ENCODE measurements at places on chromosomes 3 and 15. TPM values are rescaled to one million over a fixed set of nuclear protein-coding genes. Genes with fewer than 3 reads are reported as not detected.
A peak's percentile ranks its signal among the peaks of the same experiment; 100 is the strongest.

Gene ZNF445
- total RNA-seq = 16.8 TPM

Gene RASGRP1
- total RNA-seq = 101 TPM

Gene DUOXA1
- not detected for total RNA-seq

Gene RLBP1
- not detected for total RNA-seq

Gene LRRC15
- total RNA-seq = not detected

Gene IMPDH2
- 121 TPM for total RNA-seq

Gene LMAN1L
- total RNA-seq = 2.4 TPM

Gene FBXO40
- not detected for total RNA-seq

GRCh38 chr15:77620297-77620696 is 12.4 kb downstream of the LINGO1 start:
- DNase-seq = no peak

DNA sequence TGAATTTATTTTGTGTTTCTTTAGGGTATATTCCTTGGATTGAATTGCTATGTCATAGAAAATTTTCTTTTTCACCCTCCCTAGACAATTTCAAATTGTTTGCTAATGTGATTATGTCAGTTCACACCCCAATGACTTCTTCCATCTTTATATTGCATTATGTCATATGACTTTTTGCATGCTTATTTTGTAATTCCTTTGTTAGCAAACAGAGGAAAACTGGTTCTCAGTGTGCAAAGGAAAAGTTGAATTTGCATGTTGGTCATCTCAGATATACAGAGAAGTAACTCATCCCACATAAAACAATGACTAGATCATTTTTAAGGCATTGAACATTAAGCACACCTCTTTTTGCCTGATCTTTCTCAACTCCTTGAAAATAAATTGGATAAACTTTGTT is 3.3 kb upstream of the RNF13 start:
- no peak for DNase-seq

DNA sequence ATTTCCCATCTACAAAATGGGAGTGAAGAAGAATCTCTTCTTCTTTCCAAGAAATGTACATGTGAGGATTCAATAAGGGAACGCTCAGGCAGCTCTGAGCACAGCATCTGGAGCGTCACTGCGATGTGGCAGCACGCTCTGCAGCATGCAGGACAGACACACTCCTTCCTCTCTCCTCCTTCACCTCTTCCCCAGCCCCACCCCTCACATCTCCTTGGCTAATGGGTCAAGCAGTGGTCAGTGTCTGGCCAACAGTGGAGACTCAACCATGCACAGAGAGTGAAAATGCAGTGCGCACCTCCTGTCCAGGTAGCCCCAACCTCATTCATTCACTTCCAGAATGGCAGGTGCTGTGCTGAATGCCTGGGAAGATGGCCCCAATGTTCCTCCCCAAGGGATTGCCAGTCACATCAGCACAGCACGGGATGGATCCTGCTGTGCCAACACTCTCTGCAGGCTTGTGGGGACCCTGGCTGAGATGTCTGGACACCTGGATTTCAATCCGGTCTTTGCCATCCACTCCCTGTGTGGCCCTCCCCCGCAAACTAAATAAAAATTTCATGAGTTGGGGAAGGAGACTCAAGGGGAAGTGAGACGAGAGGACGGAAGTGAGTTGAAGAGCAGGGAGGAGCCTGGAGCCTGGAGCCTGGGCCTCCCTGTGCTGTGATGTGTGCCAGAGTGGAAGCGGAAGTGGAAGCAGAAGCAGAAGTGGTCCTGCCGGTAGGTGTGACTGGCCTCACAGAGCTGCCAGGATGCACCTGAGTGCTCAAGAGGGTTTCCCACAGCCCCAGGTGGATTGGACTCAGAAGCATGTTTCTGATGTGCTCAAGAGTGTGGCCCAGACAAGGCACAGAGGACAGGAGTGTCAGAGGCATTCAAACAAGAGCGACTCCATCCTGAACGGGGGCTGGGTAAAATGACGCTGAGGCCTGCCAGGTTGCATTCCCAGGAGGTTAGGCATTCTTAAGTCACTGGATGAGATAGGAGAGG is 163.9 kb downstream of the SMAD6 start:
- DNase-seq = no peak

DNA sequence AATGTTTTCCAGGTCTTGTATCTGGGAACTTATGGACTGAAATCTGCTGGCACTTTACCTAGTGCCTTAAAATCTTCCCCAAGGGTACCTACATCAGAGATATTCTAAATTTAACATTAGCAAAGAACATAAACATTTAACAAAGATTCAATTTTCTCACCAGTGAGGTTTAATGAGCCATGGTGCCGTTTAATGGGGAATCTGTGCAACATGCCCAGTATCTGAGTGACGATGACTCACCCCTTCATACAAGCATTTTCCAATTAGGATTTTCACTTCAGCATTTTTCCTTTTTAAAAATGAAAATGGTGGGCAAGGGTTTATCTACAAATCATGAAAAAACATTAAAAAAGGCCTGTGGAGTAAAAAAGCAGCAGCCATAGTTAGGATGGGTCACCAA is 189.4 kb downstream of the SLC9A9 start:
- DNase-seq = no peak

- no peak for DNase-seq
Observed at GRCh38 chr15:100291106-100291505, 50.7 kb downstream of the ADAMTS17 start.

DNA sequence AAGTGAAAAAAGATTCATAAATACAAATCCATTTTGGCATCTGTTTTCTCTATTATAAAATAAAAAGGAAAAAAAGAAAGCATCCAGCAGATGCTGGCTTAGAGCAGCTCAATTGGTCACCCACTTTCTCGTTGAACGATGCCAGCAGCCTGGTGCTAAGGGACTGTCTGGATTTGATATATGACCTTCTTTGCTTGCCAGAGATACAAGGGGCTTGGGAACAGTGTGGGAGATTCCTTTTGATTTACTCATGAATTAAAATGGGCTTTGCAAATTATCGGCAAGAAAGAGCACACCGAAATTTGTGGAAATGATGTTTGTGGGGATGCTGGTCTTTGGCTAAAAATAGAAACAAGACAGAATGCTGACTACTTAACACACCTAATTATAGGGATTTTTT is 210.3 kb upstream of the STT3B start:
- DNase-seq = no peak

- no peak for DNase-seq
Observed at GRCh38 chr3:190265126-190265525, 57.1 kb downstream of the CLDN1 start.

GRCh38 chr3:99579246-99579645 is 59.1 kb upstream of the COL8A1 start:
- no peak for DNase-seq

DNA sequence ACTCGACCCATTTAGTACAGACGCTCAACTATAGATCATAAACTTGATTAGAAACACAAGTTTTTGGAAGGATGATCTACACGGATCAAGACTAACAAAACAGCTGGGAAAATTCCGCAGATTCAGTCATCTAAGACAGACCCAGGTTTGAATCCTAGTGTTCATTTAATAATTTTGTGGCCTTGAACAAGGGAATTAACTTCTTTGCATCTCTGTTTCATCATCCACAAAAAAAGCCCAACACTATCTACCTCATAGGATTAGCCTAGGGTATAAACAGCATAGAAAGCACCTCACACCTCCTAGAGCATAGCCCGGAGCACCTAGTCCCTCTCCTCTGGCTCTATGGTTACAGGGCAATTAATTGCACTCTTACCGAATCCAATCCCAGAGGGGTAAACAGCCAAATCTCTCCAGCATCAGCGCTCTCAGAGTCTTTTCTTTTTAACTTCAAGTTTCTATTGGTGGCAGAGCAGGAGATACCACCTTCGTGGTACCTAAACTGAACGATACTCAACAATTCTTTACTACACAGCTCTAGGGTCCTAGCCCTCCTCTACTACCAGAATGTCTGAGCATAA is 3.5 kb downstream of the TBL1XR1 start:
- no peak for DNase-seq

- no peak for DNase-seq
Observed at GRCh38 chr3:55558316-55558715, 71.2 kb upstream of the WNT5A start.

GRCh38 chr15:96340598-96341512 is 10.4 kb downstream of the NR2F2 start:
- no peak for DNase-seq

DNA sequence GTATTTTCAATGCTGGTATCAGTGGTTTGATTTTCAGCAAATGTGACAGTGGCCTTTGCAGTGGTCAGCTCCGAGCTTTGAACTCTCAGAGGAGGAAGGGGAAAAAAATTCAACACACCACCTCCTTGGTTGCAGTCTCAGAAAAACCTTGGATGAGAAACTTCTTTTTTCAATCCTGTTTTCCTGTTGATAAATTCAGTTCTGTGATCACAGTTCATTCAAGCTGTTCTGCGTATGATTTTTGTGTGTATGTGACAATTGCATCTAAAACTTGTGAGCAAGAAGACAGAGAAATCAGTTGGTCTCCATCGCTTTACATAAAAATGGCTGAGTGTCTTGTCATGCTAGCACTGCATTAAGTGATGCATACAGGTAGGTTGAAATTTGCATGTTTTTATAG is 19.2 kb downstream of the ZBTB38 start:
- DNase-seq = no peak

DNA sequence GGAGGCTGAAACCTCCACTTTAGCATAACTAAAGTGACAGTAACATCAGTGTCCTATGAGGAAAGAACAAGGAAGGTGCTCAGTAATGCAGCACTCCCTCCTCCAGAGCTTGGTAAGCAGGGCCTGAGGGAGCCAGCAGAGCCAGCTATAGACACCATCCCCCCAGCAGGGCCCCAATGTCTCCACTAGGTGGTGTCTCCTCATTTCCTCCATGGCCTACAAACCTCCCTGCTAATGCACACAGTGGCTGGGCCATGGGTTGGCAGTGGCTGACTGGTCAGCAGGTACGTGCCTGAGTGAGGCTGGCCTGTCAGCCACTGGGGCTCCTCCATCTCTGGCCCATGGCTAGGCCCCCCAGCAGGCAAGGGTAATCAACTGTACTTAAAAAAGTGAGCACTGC is 13.6 kb downstream of the MRPS25 start:
- peak; percentile 25 for DNase-seq

GRCh38 chr15:57643826-57644225 is 52.1 kb downstream of the MYZAP start:
- no peak for DNase-seq

DNA sequence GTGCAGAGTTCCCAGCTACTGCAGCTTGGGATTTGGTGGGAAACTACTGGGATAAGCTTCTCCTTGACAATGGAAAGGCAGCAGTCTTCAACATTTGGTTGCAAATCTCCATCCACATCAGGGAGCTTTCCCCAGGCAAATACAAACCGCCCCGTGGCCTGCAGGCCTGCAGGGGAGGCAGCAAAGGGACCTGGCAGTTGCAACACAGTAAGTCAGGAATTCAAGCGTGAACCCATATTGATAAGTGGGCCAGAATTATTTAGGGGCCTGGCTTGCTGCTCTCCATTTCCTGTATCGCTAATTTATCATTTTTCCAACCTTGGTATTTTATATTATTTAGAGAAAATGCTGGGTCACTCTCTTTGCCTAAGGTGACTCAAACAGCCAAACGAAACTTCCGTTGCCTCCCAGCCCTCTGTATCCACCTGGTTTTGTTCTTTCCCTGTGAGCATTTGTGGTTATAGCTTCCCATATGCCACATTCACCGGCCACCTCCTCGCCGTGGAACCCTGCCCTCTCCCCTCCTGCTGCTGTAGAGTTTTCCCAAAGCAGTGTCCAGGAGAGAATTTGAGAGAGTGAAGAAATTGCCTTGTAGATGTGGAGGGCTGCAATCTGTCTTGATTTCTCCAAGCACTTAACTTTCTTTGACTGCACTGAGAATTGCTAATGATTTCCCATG is 34.8 kb downstream of the B3GALNT1 start:
- DNase-seq = no peak

DNA sequence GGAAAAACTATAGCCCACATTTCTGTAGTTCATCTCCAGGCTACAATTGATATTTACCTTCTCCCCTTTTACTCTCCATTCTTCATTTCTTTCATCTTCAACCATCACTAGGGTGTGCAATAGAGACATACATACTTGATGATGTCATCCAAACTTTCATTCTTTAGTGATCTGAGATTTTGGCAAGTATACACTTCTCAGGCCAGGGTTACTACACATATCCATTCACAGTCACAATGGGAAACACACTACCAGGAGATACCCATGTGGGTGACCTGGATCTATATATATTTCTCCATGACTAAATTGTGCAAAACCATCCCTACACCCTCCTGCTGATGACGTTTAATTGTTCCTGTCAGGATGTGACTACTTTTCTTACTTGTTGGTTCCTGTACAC is 769.5 kb upstream of the DPPA4 start:
- DNase-seq = no peak

DNA sequence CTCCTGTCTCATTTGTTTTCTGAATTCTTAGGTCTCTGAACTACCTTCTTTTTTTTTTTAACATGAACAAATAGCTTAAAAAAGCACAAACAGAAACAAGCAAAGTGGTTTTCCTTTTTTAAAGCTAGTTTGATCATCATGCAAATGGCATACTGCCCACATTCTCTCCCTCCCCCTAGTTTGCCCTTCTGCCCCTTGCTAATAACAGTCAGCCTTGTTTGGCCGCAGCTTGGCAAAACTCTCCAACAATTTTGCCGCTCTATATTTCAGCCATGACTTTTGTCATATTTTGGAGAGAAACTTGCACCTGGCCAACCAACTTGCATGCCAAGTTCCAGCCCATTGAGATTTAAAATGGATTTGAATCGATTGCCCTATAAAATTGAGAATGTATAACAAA is 666.0 kb upstream of the NR2F2 start:
- DNase-seq = no peak

DNA sequence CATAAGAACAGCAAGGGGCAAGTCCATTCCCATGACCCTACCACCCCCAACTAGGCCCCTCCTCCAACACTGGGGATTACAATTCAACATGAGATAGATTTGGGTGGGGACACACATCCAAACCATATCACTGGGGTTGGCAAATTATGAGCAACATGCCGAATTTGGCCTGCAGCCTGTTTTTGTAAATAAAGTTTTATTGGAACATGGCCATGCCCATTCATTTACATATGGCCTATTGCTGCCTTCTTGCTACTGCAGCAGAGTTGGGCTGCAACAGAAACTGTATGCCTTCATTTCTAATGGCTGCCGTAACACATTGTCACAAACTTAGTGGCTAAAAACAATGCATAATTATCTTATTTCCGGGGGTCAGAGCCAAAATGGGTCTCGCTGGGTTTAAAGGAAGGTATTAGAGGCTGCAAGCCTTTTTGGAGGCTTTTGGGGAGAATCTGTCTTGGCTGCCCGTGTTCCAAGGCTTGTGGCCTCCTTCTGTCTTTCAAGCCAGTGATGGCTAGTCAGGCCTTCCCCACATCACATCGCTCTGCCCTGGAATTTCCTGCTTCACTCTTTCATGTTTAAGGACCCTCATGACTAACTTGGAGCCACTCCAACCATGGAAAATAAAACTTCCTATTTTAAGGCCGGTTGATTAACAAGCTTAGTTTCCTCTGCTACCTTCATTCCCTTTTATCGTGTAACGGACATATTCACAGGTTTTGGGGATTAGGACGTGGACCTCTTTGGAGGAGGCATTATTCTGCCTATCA is 428.5 kb upstream of the PROK2 start:
- DNase-seq = no peak
